ENCODE measurements at places on chromosomes 6 and 20.

GRCh38 chr6:144581812-144582537, 296.8 kb downstream of the UTRN start:
- H3K36me3 ChIP-seq = peaks cover 16% of the 10 kb centered on the region
- H3K27ac ChIP-seq = no peak overlapping the region
- no peaks in the 10 kb centered on the region for H3K27me3 ChIP-seq
- H3K4me3 ChIP-seq = no peak overlapping the region
- DNase-seq = peak; percentile 13

DNA sequence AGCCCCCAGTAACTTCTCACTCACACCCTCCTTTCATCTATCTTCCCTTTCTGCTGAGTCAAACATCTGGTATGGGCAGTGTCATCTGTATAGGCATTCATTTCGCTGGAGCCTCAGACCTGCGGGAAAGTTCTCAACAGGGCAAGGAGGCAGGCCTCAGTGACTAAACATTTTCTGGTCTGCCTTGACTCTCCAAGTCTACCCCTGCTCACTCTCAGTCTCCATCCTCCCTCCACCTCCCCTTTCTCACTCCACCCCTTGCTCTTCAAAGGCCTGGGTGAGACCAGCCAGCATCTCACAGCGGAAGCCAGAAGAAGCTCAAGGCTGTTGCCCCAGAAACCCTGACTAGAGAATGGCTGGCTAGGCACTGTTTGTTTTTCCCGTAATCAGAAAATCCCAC, 105.0 kb upstream of the BEND6 start:
- H3K36me3 ChIP-seq = peaks cover 11% of the 10 kb centered on the region
- DNase-seq = no peak
- H3K27ac ChIP-seq = peak overlapping the region; percentile 18
- peak overlapping the region; percentile 81 for H3K4me3 ChIP-seq
- H3K4me1 ChIP-seq = peaks cover 35% of the 10 kb centered on the region
- H3K27me3 ChIP-seq = no peaks in the 10 kb centered on the region

GRCh38 chr6:145814035-145814500, 527 bp downstream of the FBXO30 start:
- H3K4me1 ChIP-seq = peaks cover 38% of the 10 kb centered on the region
- peak; percentile 66 for DNase-seq
- H3K4me3 ChIP-seq = peak overlapping the region; percentile 81

GRCh38 chr6:91509711-91510110, 922.8 kb upstream of the MAP3K7 start:
- peaks cover 5% of the 10 kb centered on the region for H3K4me1 ChIP-seq
- H3K36me3 ChIP-seq = no peaks in the 10 kb centered on the region
- no peak overlapping the region for H3K27ac ChIP-seq

DNA sequence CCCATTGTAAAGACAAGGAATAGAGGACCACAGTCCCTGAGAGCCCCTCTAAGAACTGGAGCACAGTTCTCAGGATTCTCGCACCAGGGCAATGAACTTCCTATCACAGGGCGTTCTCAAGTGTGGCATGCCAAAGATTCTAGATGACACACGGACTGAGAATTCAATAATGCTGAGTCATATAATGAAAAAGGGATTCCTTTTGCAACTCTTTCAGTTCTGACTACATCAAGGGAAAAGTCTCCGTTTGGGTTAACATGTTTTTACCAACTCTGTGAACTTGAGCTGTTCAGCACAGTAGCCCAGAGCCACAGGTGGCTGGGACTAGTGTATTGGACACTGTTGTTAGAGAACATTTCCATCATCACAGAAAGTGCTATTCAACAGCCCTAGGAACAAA, 3.4 kb downstream of the MED20 start:
- peak; percentile 89 for DNase-seq
- H3K27ac ChIP-seq = peak overlapping the region; percentile 92
- no peaks in the 10 kb centered on the region for H3K27me3 ChIP-seq
- H3K4me1 ChIP-seq = peaks cover 19% of the 10 kb centered on the region
- H3K4me3 ChIP-seq = peak overlapping the region; percentile 64

DNA sequence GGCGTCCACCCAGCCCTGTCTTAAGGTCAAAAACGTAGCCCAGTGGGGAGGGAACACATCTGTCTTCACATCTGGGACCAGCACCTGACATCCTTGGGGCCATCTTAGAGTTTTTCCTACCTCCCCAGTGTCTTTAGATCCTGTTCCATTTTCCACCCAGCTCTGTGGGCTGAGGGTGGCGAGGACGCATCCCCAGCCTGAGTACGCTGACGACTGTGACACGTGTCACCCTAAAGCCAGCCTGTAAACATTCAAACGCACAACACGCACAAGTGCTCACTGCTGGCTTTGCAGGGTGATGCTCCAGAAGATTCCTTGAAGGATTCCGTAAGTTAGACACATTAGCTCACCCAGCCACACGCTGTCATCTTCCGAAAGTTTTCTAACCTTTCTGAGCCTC, 215.9 kb downstream of the TAF4 start:
- no peak for DNase-seq
- no peak overlapping the region for H3K4me3 ChIP-seq
- H3K27me3 ChIP-seq = no peaks in the 10 kb centered on the region
- H3K4me1 ChIP-seq = no peaks in the 10 kb centered on the region
- no peaks in the 10 kb centered on the region for H3K36me3 ChIP-seq

DNA sequence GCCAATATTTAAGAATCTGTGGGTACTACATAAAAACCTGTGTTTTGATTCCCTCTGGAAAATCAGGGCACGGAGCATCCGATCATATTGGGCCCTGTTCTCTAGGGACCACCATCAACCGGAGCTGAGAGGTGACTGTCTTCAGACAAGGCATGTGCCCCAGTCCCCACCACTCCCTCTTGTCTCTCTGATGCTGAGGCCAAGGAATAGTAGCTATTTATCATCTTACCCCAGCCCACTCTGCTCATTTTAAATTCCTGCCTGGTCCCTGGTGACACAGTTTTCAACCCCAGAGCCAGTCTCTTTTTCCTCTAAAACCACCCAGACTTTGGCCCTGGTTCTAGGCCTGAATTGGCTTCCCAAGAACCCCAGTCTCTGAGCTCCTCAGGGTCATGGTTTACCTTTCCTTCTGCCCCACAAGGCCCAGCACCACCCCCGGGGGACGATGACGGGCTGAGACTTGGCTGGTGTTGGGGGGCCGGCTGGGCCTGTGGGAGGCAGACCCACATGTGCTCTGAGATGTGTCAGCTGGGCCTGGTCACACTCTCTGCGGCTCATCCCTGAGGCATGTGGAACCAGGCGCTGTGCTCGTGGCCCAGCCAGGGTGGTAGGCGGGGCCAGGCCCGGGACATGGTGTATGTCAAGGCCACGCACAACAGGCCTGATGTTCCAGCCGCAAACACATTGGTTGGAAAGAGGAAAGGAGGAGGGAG, 114.4 kb downstream of the CEBPB start:
- H3K27me3 ChIP-seq = no peaks in the 10 kb centered on the region
- peak overlapping the region; percentile 59 for H3K4me3 ChIP-seq
- DNase-seq = peak; percentile 59
- peak overlapping the region; percentile 82 for H3K27ac ChIP-seq

DNA sequence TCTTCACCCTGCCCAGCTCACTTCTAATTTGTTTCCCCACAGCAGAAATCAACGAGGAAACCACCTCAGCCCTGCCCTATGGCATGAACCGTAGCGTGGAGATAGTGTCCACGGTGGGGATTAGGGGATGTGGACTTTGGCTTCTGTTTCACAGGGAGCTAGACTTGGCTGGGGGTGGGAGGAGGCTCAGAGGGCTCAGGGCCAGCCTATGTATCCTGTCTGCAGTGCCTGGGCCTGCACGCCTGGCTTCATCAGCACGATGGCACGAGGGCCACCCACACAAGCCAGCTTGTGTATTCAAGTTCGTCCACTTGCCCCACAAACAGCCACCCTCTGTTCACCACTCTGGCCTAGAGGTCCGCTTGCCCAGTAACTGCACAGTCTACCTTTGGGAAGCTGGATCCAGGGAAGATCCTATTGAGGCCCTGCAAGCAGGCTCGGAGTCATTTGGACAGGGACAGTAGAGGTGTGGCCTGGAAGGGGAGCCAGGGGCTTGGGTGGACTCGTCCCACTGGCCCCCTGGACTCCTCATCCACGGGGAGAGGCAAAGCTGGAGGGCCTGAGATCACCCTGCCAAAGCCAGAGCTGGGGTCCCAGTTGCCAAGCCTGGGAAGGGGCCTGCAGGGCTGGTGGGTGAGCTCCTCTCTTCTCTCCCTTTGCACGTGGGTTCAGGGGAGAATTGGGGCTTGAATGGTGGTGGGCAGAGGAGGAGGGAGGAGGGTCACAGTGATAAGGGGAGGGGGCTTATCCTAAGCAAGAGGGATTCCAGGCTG, 38.0 kb upstream of the FAM83D start:
- H3K27me3 ChIP-seq = no peaks in the 10 kb centered on the region
- no peaks in the 10 kb centered on the region for H3K36me3 ChIP-seq
- no peak overlapping the region for H3K4me3 ChIP-seq
- H3K27ac ChIP-seq = no peak overlapping the region

- H3K27ac ChIP-seq = no peak overlapping the region
- H3K4me3 ChIP-seq = no peak overlapping the region
- no peaks in the 10 kb centered on the region for H3K4me1 ChIP-seq
- no peaks in the 10 kb centered on the region for H3K36me3 ChIP-seq
Observed at GRCh38 chr6:107633680-107634323, 143.9 kb downstream of the SOBP start.

DNA sequence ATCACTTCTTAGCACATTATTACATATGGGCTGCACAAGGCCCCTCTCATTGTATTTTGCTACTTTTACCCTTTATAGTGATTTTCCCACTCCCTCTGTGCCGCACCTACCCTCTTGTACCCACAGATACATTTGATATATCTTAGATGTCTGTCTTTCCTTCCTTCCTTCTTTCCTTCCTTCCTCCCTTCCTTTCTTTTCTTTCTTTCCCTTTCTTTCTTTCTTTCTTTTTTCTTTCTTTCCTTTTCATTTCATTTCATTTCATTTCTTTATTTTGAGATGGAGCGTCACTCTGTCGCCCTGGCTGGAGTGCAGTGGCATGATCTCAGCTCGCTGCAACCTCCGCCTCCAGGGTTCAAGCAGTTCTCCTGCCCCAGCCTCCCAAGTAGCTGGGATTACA, 12.2 kb downstream of the POLH start:
- peaks cover 91% of the 10 kb centered on the region for H3K36me3 ChIP-seq
- H3K27ac ChIP-seq = no peak overlapping the region
- H3K4me3 ChIP-seq = no peak overlapping the region
- no peaks in the 10 kb centered on the region for H3K4me1 ChIP-seq
- DNase-seq = no peak

- H3K36me3 ChIP-seq = peaks cover 39% of the 10 kb centered on the region
- no peaks in the 10 kb centered on the region for H3K27me3 ChIP-seq
Observed at GRCh38 chr6:111356551-111356950, 126.5 kb downstream of the REV3L start.

DNA sequence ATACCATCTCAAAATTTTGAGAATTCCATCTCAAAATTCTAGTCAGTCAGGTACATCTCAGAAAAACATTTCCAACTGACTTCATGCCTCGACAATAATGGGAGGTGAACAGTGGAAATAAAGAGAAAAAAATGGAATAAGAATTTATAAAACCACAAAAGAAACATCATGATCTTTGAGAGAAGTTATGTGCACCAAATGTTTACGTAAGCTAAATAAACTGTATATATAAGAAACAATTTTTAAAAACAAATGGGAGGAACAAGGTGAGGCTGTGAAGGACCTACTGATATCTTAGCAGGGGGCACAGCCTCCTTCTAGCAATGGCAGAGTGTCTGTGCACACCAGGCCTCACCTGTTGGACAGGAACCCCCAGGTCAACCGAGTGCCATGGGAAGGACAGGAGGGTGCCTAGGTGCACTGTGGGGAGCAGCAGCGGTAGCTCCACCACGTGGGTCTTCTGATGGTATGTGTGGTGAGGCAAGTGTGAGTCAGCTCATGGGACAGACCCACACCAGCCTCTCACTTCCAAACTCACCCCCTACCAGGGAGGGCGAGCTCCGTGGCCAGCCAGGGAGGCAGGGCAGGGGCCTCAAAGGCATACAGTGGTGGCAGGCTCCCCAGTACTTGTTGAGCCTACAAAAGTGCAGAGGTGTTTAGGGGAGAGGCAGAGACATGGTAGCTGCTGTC, 23.2 kb downstream of the DIDO1 start:
- H3K27ac ChIP-seq = no peak overlapping the region
- H3K4me3 ChIP-seq = no peak overlapping the region
- H3K36me3 ChIP-seq = peaks cover 89% of the 10 kb centered on the region
- H3K4me1 ChIP-seq = no peaks in the 10 kb centered on the region

DNA sequence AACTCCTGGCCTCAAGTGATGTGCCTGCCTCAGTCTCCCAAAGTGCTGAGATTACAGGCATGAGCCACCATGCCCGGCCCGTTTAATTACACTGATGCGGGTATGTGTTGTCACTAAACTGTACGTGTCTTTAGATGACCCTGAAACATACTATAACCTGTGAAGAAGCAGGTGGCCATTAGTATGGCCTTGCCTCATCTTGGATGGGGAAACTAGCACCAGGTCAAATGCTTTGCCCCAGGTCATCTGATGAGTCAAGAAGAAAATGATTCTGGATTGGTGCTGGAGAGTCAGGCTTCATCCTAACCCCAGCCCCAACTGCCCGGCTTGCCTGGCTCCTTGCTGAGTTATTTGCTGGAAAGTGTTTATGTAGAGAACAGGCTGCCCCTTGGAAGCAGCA, 2.9 kb upstream of the SASH1 start:
- H3K27me3 ChIP-seq = no peaks in the 10 kb centered on the region
- H3K27ac ChIP-seq = no peak overlapping the region
- H3K4me3 ChIP-seq = no peak overlapping the region
- DNase-seq = no peak
- no peaks in the 10 kb centered on the region for H3K36me3 ChIP-seq

- no peaks in the 10 kb centered on the region for H3K27me3 ChIP-seq
- peaks cover 15% of the 10 kb centered on the region for H3K36me3 ChIP-seq
- peaks cover 24% of the 10 kb centered on the region for H3K4me1 ChIP-seq
- peak overlapping the region; percentile 49 for H3K27ac ChIP-seq
- H3K4me3 ChIP-seq = no peak overlapping the region
- peak; percentile 55 for DNase-seq
Observed at GRCh38 chr6:158411998-158412397, 99.7 kb downstream of the TULP4 start.

DNA sequence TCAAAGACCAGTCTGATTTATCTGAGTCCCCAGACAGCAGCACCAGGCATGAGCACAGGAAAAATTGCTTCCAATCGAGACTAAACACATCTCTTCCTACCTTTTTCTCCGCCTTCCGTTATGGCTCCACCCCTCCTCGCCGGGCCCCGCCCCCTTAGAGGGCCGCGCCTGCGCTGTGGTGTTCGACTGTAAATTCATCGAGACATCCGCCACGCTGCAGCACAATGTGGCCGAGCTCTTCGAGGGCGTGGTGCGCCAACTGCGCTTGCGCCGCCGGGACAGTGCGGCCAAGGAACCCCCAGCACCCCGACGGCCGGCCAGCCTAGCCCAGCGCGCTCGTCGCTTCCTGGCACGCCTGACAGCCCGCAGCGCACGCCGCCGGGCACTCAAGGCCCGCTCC, 8.9 kb downstream of the REM1 start:
- no peaks in the 10 kb centered on the region for H3K4me1 ChIP-seq
- H3K4me3 ChIP-seq = no peak overlapping the region
- no peak for DNase-seq
- H3K36me3 ChIP-seq = no peaks in the 10 kb centered on the region
- H3K27ac ChIP-seq = no peak overlapping the region

GRCh38 chr20:34389954-34390555, 27.0 kb downstream of the ITCH start:
- no peaks in the 10 kb centered on the region for H3K27me3 ChIP-seq
- H3K4me3 ChIP-seq = no peak overlapping the region
- H3K36me3 ChIP-seq = peaks cover 56% of the 10 kb centered on the region
- peak; percentile 15 for DNase-seq
- peaks cover 27% of the 10 kb centered on the region for H3K4me1 ChIP-seq

Data from MCF 10A (cell line).